ENCODE measurements at places on chromosomes 11 and 22. TPM values are rescaled to one million over a fixed set of nuclear protein-coding genes. Genes with fewer than 3 reads are reported as not detected.

- DNase-seq: peak; percentile 29
These were observed 72.9 kb downstream of the LARGE2 start for GRCh38 chr11:45995342-45995734.

DNA sequence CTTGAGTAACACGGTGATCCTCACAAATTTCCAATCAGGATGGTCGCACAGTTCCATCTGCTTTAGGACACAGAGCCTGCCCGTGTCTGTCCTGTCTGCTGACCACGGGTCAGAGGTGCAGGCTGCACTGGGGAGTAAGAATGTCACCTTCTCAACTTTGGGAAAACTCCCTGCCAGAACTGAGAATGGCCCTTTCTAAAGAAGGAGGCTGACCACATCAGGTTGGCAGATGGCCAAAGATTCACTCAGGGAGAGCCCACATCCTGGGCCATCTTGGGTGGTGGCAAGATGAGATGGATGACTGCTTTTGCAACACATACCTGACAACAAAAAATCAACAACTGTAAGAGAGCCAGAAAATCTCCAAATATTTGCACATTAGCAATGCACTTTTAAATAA, 101.9 kb downstream of the IGLL1 start:
- DNase-seq: no peak

DNA sequence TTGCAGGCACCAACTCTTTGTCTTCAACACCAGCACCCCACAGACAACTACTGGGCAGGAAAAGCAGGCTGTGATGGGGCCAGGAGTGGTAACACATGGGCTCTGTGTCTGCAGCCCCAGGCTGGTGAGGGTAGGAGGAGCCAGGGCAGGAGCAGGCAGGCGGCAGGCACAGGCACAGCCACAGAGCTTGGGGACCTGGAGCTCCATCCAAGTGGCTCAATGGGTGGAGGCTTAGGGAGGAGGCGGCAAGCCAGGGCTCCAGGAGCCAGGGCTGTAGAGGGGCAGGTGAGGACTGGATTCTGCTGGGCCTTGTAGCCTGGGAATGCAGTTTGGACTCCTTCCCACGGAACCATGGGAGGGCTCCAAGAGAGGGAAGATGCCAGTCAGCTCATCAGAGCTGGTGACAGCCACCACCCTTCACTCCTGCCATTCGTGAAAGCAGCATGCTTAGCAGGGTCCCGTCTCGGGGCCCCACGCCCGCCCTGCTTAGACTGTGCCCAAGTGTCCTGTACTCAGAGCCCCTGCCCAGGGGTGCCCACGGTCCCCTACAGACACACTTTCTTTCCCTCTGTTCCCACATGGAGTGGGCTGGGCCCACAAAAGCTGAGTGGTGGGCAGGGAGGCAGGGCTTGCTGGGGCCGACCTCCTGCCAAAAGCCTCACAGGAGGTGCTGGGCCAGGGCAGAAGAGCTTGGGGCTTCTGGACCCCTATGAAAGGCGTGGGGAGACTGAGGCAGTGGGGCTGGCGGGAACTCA, 12.4 kb downstream of the TTC38 start:
- DNase-seq: no peak

DNA sequence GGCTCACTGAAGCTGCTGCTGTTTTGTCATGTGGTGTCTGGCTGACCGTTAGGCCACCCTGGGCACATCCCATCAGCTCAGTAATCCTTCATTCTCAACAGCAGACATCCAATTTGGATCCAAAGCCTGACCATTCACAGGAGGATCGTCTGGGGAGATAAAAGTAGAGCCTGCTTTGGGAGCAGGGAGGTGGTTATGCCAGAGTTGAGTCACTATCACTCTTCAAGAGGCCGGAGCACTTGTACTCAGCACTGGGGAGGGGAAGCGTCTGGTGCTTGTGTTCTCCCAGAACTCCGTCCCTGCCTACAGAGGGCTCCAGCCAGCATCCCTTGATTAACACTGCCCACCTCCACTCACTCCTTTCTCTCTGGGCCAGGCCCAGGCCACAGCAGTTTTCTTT, 382.6 kb downstream of the OPCML start:
- DNase-seq: no peak

DNA sequence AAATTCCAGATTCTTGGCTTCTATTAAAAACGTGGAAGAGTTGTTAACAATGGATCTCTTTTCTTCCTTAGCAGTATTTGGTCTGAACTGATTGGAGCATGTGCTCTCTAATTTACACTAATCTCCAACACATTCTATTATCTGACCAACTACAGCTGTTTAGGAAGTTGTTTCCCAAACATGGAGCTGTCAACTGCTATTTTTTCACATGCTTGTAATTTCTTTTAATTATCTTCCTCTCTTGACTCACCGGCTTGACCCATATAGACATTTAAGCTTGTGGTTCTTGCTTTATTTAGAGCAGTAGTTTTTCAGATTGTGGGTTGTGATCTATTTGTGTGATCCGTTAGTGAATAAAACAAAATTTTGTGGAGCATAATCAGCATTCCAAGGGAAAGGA, 40.8 kb downstream of the CTNND1 start:
- DNase-seq: no peak

- no peak for DNase-seq
These were observed 4.0 kb downstream of the MICAL2 start for GRCh38 chr11:12114193-12115033.

GRCh38 chr11:19187114-19187832, 14.5 kb downstream of the CSRP3 start:
- no peak for DNase-seq

- no peak for DNase-seq
These were observed 12.3 kb downstream of the PIK3IP1 start for GRCh38 chr22:31279821-31280505.

DNA sequence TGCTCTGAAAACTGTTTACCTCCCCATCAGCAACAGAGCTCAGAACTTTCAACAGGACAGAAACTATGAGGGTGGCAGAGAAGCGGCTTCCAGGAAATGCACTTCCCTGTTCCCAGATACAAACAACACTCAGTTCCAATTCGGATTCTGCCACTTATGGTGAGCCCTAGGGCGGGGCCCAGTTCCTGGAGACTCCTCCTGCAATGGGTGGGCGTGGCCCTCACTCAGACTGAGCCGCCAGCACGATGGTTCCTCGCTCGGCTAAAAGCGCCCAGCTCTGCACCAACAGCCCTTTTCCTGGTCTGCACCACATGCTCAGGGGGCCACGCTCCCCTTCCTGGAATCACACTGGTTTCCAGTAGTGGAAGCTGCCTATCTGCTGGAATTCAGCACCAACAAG, 314.1 kb downstream of the CTTN start:
- DNase-seq: peak; percentile 35

GRCh38 chr11:58837707-58838388, 6.7 kb downstream of the GLYATL2 start:
- no peak for DNase-seq

GRCh38 chr11:133081020-133081419, 451.3 kb downstream of the OPCML start:
- DNase-seq: no peak

DNA sequence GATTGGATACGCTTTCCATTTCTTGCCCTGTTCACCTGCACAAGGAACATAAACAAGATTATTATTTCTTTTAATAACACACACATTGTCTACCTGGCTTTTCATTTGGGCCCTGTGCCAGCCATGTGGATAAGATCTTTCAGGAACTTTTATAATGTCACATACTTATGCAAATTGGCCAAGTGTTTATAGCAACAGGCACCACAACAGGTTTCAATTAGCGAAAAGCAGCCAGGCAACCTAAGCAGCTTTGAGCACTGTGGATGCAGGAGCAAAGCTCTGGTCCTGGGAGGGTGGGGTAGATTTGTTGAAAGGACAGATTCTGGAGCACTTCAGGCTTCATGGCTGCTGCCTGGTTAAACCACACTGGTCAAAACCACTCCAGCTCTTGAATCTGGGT, 217.4 kb downstream of the BARX2 start:
- peak; percentile 71 for DNase-seq

DNA sequence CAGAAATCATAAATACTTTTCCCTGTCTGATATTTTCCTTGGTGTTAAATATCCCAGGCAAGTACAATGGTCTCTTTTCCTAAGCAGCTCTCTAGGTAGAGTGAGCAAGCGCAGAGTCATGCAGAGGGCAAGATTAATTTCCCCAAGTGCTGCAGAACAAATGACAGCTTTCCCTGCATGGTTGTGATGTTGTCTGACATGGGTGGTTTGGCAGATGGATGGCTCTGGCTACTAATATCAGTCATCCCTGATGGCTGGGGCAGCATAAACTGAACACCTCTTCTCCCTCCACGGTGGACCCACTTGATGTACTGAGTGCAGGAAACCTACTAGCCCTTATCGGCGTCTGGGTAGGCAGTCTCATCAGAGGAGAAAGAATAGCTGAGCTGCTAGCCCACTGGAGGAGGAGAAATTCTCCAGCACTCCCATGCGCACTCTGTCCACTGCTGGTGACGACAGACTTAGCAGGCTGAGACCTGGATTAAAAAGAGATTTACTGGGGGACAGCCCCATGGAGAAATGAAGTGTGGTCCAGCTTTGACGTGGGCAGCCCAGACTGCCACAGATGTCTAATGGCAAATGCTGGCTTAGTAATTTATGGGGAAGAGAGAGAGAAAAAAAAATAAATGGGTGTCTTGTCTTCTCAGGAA, 202.9 kb downstream of the DBX1 start:
- DNase-seq: no peak

GRCh38 chr11:63023841-63024648, 8.4 kb upstream of the SLC22A8 start:
- peak; percentile 93 for DNase-seq

GRCh38 chr11:78355309-78355705, 62.3 kb downstream of the GAB2 start:
- DNase-seq: no peak

DNA sequence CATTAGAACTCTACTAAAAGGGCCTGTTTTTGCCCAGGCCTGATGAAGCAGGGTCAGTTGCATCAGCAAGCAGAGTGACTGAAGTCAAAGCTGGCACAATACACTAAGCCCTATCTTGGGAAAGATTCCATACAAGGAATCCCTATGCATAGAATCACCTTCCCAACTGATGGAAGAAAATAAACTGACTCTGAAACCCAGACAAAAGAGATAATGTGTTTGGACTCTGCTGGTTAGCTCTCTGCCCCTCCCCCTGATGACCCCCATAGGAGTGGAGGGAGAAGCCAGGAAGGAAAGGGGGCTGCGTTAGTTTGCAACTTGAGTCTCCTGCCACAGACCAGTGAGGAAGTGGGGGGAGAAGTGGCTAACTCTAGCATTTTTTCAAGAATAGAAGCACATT, 32.9 kb downstream of the GALNT18 start:
- no peak for DNase-seq

DNA sequence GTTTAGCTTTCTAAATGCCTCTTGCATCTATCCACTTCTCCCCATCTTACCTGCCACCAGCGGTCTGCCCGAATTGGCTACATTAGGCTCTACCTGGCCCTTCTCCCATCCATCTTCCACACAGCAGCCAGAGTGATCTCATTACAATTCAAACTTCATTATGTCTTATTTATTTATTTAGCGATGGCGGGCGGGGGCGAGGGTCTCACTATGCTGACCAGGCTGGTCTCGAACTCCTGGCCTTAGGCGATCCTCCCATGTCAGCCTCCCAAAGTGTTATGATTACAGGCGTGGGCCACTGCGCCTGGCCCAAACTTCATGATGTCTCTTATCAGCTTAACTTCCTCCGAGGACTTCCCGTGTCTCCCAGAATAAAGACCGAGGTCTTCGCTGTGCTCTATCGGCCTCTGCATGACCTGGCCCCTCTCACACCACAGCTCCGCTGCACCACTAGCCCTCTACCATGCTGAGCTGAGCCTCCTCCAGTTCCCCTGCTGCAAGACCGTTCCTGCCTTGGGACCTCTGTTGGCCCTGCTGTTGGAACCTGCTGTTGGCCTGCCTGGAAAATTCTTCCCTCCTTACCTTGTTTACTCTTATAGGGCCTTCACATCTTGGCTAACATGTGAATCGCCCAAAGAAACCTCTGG, 870 bp upstream of the CTTN start:
- no peak for DNase-seq

- peak; percentile 65 for DNase-seq
These were observed 48.7 kb upstream of the ARFGAP3 start for GRCh38 chr22:42905702-42906183.

GRCh38 chr11:107858217-107859070, at the start of gene SLC35F2:
Gene SLC35F2, minus strand, starts transcription at chr11:107858787. Its CDS starts 20 bp downstream, at chr11:107858767.
- DNase-seq: peak; percentile 78

- DNase-seq: no peak
These were observed 65.6 kb downstream of the CECR2 start for GRCh38 chr22:17434856-17435255.

DNA sequence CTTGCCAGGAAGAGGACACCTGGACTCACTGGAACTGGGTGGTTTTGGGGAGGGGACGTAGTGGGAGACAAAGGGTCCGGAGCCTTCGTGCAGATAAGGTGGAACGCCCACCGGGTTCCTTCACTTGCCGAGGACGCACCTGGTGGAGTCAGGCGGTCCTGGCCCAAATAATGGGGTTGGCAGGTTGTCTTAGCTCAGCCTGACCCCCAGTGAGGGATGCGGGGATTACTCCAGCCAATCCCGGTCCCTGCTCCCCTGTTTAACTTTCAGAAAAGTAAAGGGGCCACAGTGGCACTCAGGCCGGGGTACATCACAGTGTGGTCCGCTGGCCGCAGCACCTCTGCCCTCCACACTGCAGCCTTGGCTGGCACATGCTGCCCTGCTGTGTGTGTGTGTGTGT, 18.0 kb downstream of the A4GALT start:
- DNase-seq: peak; percentile 5

GRCh38 chr22:22745225-22746060, 101.0 kb downstream of the GGTLC2 start:
- DNase-seq: peak; percentile 61

GRCh38 chr11:128052912-128053641, 534.3 kb downstream of the ETS1 start:
- DNase-seq: no peak

- DNase-seq: no peak
These were observed 15.2 kb downstream of the PPIL2 start for GRCh38 chr22:21680830-21681565.

GRCh38 chr22:50531546-50531961, 1.7 kb upstream of the TYMP start:
- peak; percentile 74 for DNase-seq

PDE2A gene
- total RNA-seq: 33.9 TPM

PATE4 gene
- not detected for total RNA-seq

NAALAD2 gene
- total RNA-seq: not detected

MRGPRE gene
- total RNA-seq: not detected

ARFIP2 gene
- 67.9 TPM for total RNA-seq

TMEM45B gene
- 80.6 TPM for total RNA-seq

ACCS gene
- total RNA-seq: 34.4 TPM

ADAMTS15 gene
- 16.1 TPM for total RNA-seq

SLC6A5 gene
- total RNA-seq: not detected

KCNJ5 gene
- total RNA-seq: not detected

GRAP2 gene
- total RNA-seq: not detected

USH1C gene
- total RNA-seq: 21.8 TPM

CSTPP1 gene
- 46.6 TPM for total RNA-seq

FAM83F gene
- total RNA-seq: 13.6 TPM

SLC15A3 gene
- 13.4 TPM for total RNA-seq

SYTL2 gene
- 336 TPM for total RNA-seq

LRRC56 gene
- total RNA-seq: 2.2 TPM

TTC28 gene
- 19.3 TPM for total RNA-seq

DSCAML1 gene
- 2.9 TPM for total RNA-seq

SHISA8 gene
- not detected for total RNA-seq
